ENCODE measurements at places on chromosomes 3 and 15.

DNA sequence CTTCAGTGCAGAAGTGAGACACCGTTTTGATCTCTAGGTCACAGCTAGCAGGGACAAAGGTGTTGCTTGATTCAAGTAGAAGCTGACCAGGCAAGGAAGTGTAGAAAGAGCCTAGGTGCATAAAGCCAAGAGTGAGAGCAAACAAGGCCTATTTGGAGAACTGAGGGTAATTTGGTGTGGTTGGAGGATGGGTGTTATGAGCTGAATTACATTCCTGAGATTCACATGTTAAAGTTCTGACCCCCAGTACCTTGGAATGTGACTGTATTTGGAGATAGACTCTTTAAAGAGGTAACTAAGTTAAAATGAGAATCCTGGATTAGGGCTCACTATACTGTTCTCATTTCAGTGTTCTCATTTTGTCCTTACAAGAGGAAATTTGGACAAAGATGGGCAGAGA is 191.3 kb downstream of the ZMAT3 start:
- DNase-seq = no peak

- peak; percentile 39 for DNase-seq
Observed at GRCh38 chr3:157532529-157533297, 29.5 kb upstream of the VEPH1 start.

DNA sequence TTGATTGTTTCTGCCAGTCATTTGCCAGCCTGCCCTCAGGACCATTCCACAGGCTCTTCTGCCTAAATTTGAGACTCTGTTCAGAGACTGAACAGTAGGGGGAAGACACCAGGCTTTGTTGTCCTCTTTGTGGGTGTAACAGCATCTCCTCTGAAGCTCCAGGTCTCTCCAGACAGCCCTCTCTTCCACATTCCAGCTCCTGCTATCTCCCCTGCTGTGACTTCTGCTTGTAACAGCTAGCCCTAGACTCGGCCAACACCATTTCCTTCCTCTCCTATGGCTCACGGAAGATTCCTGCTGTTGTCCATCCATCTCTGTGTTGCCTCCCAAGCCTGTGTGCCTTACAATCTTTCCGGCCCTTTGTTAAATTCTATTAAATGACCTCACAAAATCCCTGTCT is 40.2 kb downstream of the SUCLG2 start:
- no peak for DNase-seq

GRCh38 chr15:41096178-41096577 is 19.9 kb downstream of the INO80 start:
- no peak for DNase-seq

DNA sequence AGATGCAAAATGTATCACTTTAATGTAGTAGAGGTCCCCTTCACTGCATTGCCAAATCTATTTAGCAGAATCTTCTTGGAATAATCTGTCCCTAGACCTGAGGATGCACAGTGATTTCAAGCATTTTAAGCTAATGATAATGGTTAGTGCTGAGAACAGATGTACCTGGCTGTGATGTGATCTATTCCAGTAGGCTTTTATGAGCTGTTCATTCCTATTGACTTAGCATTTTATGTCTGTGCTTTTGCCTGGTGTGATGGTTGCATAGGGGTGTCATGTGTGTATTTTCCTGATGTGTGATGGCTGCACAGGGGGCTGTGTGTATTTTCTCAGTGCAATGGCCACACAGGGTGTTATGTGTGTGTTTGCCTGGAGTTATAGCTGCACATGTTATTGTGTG is 272.9 kb downstream of the TIGIT start:
- no peak for DNase-seq

GRCh38 chr15:80883641-80884040 is 104.5 kb downstream of the CEMIP start:
- no peak for DNase-seq

DNA sequence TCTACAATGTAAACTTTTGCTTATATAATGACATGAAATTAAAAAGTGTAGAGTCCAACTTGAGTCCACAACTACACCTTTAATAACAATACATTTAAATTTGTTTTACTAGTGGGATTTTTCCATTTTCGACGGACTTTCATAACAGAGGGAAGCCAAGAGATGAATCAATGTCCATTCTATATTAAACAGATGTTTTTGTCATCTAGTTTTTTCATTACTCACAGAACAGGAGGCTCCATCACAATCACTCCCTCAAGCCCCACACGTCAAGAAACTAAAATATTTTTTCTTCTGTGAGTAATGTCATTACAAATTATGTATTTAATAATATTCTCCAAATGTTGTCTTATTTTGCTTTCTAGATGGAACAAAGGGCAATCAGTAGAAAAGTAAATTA is 932.9 kb downstream of the ROBO1 start:
- no peak for DNase-seq

GRCh38 chr3:127760361-127760760 is 62.0 kb downstream of the MGLL start:
- no peak for DNase-seq

DNA sequence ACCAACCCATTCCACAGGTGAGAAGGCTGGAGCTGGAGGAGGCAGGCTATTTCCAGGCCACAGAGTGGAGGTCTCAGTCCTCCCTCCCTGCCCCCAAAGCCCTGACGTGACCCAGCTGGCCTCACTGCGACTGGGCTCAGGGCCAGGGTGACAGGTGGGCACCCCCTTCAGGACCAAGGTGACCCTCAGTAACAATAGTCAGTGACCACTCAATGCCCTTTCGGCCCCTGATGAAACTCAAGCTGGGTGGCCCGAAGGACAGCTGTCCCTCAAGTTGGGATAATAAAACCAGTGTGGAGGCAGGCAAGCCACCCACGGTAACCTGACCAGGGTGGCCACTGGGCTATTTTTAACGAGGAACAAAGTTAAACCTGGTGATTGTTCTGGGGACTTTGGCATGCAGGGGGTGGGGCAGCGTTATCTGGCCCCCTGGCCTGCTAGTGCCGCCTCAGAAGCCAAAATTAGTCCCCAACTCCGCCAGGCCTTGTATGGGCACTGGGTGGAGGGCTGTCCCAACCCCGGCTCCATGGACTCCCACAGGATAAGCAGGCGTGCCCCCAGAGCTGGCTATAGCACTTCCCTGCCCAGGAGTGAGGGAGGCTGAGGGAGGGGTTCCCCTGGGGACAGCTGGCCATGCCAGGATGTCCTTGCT is 1.1 kb downstream of the TNNC1 start:
- no peak for DNase-seq

GRCh38 chr3:157323360-157323759 is 113.3 kb upstream of the PTX3 start:
- no peak for DNase-seq

DNA sequence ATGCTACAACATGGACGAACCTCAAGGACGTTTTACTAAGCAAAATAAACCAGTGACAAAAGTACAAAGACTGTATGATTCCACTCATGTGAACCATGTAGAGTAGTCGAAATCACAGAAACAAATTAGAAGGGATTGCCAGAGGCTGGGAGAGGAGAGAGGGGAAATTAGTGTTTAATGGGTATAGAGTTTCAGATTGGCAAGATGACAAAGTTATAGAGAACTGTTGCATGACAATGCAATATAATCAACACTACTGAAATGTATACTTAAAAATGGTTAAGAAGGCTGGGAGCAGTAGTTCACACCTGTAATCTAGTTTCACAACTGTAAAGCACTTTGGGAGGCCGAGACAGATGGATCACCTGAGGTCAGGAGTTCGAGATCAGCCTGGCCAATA is 36.9 kb downstream of the PLS1 start:
- no peak for DNase-seq

DNA sequence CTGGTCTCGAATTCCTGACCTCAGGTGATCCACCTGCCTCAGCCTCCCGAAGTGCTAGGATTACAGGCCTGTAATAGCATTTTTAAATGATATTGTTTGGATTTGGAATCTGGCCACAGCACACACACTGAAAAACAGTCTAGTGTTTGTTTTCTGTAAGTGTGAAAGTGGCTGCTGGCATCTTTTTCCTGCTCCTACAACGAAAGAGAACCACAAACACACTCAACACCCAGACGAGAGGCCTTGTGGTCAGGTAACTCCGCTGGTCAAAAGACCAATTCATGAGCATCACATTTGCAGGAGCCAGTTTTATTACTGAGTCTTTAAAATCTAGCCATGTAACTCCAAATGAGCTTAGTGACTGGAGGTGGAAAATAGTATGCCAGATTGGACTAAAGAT is 50.2 kb downstream of the IMPG2 start:
- no peak for DNase-seq

DNA sequence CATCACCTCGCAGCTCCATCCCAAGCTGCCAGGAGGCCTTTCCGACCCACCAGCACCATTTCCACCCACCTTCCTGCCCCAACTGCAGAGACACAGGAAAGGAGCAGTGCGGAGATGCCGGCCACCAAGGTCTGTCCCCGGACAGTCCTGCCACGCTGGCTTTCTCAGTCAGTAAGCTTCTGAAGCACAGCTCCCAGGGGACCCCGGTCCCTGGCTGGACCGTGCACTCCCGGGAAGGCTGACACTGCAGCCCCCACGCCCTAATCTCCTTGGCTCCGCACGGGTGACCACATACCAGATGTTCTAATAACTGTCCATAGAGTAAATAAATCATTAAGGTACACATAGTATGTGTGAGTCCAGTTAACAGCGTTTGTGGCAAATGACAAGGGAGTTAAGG is 73.5 kb downstream of the VGLL4 start:
- DNase-seq = no peak

DNA sequence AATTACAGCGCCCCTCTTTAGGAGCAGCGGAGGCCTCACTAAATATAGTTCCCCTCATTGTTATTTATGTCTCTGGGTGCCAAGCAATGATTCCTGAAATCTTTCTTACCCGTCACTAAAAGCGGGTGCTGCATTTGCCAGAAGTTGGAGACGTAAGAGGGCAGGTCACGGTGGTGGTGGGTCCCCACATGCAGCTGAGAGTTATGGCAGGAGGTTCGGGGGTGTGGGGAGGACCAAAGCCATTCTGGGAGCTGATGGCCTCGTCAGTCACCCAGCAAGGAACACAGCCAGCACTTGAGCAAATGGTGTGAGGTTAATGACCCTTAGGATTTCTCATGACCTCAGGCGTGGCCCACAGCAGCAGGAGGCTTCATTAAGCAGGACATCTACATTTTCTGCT is 129.2 kb downstream of the RAB11A start:
- no peak for DNase-seq

- DNase-seq = no peak
Observed at GRCh38 chr15:85030301-85030929, 48.8 kb downstream of the PDE8A start.

GRCh38 chr3:175977968-175978752 is 1119.0 kb downstream of the NAALADL2 start:
- DNase-seq = no peak

DNA sequence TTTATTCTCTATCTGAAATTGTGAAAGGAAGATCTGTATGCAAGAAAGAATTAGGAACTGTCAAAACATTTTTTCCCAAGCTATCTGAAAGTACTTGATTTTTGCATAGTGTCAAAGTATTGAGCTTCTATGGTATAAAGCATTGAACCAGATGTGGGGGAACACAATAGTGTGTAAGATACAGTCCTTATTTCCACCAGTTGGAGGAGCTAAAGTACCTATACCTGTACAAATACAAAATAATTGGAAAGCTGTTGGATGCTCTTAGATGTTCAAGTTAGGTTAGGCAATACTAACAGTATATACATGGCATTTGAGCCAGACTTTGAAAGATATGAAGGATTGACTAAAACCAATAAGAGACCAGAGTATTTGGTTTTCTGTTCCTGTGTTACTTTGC is 148.4 kb downstream of the B3GALNT1 start:
- no peak for DNase-seq

DNA sequence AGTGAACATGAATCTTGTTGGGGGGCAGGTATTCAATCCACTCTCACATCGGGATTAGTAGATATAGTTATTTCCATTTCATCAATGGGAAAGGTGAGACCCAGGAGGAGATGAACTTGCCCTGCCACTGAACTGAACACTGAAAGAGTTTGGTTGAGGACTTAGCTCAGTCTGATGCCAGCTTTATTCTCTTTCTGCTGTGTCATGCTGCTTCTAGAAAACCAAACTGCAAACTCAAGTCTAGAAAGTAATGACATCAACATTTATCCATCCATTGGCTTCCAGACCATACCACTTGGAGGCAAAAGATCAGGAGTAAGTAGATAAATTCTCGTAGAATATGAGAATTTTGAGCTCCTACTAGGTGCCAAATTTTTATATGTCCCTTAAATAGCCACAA is 288.0 kb upstream of the CTNNB1 start:
- no peak for DNase-seq

- DNase-seq = peak; percentile 68
Observed at GRCh38 chr3:171142985-171143384, 116.5 kb upstream of the SLC2A2 start.

DNA sequence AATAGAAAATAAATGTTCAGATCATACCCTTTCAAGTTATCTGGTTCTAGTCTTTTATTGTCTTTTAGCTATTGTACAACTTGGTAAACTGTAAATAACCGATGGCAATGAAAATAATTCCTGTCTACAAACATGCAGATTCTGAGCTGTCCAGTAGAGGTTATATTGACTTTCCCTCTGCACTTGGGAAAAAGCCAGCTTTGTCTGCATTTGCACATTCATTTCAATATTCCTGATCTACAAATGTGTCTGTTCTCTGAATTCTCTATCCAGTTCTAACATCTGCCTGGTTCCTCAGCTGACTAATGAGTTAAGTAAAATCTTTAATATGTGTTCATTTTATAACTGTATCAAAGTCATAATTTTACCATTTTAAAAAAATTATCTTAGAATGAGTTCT is 408.5 kb downstream of the ERC2 start:
- DNase-seq = no peak

- DNase-seq = peak; percentile 29
Observed at GRCh38 chr3:17672506-17672905, 69.9 kb downstream of the TBC1D5 start.

DNA sequence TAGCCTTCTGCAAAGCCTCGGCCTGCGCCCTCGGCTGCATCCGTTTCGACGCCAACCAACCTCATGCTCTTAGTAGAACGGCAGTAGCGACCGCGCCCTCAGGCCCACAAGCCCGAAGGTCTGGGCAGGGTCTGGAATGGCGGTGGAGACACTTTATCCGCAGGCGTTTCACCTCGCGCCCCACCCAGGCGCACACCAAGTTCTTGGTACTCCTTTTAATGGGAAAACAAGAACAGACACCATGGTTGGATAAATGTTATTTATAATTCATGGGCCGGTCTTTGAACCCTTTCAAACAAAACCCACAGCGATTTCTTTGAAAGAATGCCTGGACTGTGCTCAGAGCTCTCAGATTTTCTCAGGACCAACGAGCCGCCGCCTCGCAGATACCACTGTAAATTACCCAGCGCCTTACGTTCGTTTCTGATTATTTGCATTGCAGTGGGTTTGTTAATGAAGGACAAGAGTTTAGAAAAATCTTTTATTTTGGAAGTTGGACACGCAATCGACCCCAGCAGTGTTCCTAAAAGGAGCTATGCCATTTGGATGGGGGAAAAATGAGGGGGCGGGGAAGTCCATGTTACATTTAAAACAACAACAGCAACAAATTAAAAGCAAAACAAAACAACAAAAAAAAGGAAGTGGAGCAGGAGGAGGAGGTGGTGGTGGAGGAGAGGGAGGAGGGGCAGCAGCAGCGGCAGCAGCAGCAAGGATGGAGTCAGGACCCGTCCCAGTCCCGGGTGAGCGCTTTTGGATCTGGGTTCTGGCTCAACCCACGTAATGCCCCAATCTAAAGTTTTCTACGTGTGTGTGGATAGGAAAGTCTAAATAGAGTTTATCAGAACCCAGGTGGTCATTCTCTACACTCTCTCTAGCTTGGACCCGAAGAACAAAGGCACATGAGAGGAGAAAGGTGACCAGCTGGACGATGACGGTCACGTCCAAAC is 993 bp upstream of the ISL2 start:
- no peak for DNase-seq
